Mucosa of descending colon (tissue), 3 donors: ENCODE measurements at places on chromosomes 13 and 19. TPM values are rescaled to one million over a fixed set of nuclear protein-coding genes. Genes with fewer than 3 reads are reported as not detected.
A peak's percentile ranks its signal among the peaks of the same experiment; 100 is the strongest.

The ZNF561 gene
- total RNA-seq, result 42.2 TPM

DNA sequence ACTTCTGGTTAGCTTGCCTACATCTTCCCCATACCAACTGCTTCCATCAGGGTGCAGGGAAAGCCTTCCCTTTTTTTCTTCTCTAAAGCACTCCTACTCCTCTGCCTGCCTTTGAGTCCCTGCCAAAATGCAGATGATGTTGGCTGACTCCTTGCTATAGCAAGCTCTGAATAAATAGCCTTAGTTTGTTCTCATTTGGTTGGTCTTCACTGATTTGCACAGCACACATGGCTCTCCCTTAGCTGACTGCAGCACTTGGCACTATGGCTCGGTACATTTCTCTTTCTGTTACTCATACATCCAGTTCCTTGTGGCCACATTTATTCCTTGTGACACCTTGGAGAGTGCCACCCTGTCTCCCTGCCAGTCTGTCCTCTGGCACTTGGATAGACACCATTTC, 249.8 kb downstream of the DCLK1 start:
- DNase-seq, result no peak

- peak; percentile 27 for DNase-seq
These were observed 21.3 kb downstream of the HCN2 start for GRCh38 chr19:610801-611480.

- no peak for DNase-seq
These were observed 393.8 kb downstream of the PCDH20 start for GRCh38 chr13:61021838-61022237.

The SPACA4 gene
- not detected for total RNA-seq

- DNase-seq, result no peak
These were observed 47.4 kb downstream of the COG3 start for GRCh38 chr13:45512098-45512496.

The RNF113B gene
- total RNA-seq, result not detected

The TIMM44 gene
- total RNA-seq, result 63.4 TPM

DNA sequence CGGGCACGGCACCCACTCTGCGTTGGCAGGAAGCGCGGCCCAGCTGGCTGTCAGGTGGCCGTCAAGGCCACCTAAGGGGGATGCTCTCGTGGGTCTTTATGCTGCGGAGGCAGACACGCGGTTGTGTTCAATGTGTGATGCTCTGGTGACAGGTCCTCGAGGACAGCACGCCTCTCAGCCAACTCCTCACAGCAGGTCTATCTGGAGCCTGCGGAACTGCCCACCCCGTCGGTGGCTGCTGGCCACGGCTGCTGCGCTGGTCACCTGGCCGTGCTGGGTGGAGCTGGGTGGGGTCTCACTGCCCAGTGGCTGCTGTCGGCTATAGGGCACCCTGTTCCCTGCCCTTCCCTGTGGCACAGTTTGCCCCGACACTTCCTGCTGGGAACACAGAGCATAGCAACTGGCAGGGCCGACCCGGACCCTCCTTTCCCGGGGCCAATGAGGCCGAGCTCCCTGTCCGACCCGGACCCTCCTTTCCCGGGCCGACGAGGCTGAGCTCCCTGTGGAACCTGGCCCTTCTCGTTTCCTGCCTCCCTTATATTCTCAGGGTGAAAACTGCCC, 14.3 kb upstream of the F7 start:
- DNase-seq, result no peak

- no peak for DNase-seq
These were observed 290.2 kb downstream of the SLITRK1 start for GRCh38 chr13:83592095-83592494.

- no peak for DNase-seq
These were observed 603 bp downstream of the GPALPP1 start for GRCh38 chr13:44989941-44990340.

DNA sequence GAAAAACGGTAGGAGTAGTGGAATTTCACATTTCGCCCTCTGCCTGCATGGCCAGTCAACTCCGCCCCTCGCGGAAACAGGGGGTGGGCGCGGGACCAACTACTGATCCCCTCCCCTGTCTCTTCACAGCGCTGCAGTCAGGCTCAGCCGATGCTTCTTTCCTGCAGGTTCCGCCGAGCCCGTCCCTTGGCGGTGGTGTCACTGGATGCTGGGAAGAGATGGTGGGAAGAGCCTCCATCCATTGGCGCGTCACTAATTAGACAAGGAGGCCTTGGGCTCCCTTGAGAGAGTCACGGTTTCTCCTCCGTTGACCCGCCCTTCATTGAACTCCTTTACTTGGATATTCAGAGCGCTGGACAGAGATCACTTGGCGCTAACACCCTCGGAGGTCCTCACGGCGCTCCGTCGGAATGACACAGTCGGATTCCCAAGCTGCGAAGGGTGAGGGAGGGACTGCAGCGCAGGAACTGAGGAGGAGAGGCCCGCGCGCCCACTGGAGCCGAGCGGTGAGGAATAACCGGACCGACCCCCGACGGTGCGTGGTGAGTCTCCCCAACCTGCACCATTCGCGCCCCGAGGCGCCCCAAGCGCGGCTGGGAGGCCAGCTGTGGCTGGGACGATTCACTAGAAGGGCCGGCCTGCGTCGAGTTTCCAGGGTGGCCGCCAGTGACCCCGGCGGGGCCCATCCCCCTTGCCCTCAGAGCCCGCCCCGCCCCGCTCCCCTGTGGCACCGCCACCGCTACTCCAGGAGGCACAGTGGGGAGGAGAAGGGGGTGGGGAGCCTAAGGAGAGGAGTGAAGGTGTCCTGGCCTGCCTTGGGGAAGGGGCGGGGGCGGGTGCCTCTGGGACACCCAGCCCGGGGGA, 11.2 kb upstream of the CEACAM21 start:
- DNase-seq, result no peak

The KLK14 gene
- not detected for total RNA-seq

The NLRP9 gene
- total RNA-seq, result not detected

DNA sequence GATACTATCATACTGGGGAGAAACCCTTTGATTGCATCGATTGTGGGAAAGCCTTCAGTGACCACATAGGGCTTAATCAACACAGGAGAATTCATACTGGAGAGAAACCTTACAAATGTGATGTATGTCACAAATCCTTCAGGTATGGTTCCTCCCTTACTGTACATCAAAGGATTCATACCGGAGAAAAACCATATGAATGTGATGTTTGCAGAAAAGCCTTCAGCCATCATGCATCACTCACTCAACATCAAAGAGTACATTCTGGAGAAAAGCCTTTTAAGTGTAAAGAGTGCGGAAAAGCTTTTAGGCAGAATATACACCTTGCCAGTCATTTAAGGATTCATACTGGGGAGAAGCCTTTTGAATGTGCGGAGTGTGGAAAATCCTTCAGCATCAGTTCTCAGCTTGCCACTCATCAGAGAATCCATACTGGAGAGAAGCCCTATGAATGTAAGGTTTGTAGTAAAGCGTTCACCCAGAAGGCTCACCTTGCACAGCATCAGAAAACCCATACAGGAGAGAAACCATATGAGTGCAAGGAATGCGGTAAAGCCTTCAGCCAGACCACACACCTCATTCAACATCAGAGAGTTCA, 12.9 kb upstream of the ZNF470 start:
- no peak for DNase-seq

- DNase-seq, result no peak
These were observed 25.6 kb upstream of the NDFIP2 start for GRCh38 chr13:79455331-79455730.

DNA sequence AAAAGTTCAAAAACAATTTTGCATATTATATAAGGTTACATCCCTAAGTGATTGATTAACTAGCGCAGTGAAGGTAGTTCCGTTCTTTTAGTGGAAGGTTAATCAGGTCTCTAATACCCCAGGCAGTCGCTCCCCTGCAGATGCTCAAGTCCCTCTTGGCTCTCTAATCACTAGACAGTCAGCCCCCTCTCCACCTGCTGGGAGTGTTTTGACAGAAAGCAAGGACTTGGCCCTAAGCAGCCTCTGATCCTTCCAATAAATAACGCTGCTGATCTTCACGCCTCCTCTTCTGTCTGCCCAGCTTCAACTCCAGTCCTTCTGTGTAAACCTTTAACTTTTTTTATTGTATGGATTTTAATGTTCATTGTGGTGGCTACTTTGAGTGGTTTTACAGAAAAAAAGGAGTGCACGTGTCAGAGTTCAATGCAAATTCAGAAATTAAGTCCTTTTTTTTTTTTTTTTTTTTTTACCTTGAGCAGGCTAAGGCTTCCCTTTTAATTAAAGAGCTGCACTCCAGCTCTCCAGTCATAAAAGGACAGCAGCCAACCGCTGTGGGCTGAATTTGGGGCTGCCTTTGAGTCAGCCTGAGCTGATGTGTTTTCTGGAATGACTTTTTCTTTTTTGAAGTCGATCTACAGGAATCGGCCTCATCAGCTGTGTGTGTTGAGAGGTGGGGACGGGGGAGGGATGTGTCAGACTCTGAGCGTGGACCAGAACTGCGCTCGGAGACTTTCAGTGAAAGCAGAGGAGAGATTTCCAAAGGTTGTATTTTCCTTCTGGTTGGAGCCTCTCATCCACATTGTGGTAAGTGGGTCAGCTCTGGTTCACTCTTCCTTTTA, 33.8 kb upstream of the MYO16 start:
- no peak for DNase-seq

The PEX11G gene
- total RNA-seq, result 8.1 TPM

DNA sequence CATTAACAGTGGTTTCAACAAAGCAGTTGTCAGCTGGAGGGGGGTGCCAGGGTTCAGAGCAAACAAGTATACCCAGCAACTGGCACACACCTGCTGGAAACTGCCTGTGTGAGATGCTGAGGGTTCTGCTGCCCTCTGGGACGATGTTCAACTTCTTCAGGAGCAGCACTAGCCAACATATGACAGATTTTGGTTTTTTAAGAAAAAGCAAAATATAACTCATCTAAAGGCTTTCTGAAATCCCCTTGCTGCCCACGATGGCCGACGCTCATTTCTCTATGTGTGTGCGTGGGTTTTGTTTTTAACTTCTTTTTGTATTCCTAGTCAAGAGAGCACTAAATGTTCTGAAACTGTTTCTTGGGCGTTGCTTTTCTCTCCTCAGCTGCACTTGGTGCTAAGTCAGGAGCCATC, 79.9 kb downstream of the MRPL57 start:
- DNase-seq, result no peak

- no peak for DNase-seq
These were observed 20.4 kb downstream of the MEIS3 start for GRCh38 chr19:47398707-47399597.

The PRODH2 gene
- total RNA-seq, result not detected

DNA sequence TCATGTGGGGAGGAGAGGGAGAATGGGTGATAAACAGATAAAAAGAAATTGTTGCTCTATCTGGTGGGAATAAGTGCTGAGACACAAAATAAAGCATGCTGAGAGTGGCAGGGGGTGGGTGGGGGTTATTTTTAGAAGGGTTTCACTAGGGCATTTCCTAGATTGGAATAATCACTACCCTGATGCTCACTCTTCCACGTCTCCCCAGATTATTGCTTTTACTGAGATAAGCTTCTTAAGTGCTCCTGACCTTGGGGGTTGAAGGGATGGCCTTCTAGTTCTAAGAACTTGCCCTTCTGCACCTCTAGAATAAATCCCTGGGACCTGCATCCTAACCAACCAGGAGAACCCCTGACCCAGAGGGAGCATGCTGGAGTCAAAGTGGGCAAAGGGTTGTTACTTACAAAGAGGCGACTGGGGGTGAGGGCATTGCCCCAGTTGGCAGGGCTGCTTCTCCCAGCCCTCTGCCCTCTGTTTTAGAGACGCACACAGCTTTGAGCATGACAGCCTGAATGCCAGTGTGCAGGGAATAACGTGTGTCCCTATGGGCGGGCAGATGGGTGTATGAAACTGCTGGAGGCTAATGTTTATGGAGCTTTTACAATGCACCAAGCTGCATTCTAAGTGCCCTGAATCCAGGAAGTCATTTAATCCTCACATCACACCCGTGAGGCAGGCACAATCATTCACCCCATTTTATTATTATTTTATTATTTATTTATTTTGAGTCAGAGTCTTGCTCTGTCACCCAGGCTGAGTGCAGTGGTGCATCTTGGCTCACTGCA, 743 bp downstream of the RDH8 start:
- DNase-seq, result no peak

DNA sequence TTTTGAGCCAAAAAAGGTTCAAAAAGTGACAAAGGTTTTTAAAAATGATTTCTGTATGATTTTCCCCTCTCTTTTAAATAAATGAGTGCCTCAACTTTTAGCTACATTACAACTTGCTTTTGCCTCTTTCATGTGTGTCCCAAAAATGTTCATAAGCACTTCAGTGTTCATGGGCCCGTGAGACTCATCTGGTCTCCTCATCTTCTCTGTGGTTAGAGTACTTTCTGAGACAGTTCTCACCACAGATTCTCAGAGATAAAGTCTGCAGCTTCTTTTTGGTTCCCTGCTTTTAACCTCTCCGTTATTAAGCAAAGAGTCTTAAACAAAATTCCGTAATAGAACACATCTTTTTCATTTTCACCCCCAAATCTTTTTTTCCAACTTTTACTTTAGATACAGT, 156.9 kb downstream of the DLEU7 start:
- no peak for DNase-seq

- DNase-seq, result no peak
These were observed 28.0 kb downstream of the SIAH3 start for GRCh38 chr13:45823583-45823982.

- DNase-seq, result no peak
These were observed 264.5 kb downstream of the TDRD3 start for GRCh38 chr13:60661521-60661920.

DNA sequence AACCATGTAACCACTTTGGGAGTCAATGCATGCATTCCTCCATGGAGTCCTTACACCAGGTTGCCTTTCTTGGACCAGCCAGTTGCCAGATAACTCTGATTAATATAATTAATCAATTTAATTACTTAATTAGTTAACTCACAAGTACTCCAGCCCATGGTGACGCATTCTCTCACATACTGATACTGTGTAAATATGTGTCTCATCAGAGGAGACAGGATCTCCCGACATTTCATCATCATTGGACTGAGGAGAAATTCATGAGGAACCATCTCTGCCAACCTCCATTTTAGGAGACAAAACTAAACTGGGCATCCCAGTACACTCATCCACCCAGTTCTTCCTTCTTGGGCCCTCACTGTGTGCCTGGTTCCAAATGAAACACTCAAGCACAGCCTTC, 6.5 kb upstream of the CASP14 start:
- no peak for DNase-seq

DNA sequence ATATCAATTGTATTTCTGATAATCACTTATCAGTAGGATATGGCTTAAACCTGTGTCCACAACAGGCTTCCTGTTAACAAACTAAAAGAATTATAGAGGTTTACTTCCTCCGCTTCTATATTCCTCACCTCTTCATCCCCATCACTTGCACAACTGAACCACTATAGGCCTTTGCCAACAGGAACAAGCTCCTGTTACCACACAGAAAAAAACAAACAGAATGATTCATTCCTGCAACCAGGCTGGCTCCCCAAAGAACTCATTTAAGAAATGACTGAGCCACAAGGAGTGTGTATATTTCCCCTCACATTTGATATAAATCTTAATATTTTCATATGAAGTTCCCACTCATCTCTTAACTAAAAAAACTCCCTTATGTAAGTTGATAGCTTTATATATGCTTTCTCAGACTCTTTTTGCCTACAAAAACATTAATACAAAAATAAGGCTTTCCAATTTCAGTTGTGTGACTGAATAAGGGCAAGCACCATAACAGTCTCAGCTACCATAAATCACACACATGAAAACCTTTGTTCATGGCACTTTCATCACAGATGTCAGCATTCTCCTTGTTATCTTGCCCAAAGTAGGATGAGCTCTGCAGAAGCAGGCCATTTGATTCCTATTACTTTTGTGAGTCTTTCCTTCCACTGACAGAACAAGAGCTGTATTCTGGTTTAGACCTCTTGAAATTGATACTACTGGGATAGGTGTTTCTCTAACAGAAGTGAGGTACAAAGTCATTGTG, 366.8 kb downstream of the SLITRK1 start:
- DNase-seq, result no peak
